ENCODE measurements at places on chromosomes 16 and 17. TPM values are rescaled to one million over a fixed set of nuclear protein-coding genes. Genes with fewer than 3 reads are reported as not detected.

RGS11 gene
- polyA plus RNA-seq: 29.5 TPM

MT1G gene
- polyA plus RNA-seq: 3.1 TPM

CCDC78 gene
- polyA plus RNA-seq: 13.1 TPM

CIAO3 gene
- polyA plus RNA-seq: 41.5 TPM

CDRT15L2 gene
- not detected for polyA plus RNA-seq

CACNA1H gene
- 18.0 TPM for polyA plus RNA-seq

KRT40 gene
- polyA plus RNA-seq: 0.33 TPM

VWA3A gene
- polyA plus RNA-seq: 22.5 TPM

RPGRIP1L gene
- polyA plus RNA-seq: 15.7 TPM

ZNF624 gene
- 7.5 TPM for polyA plus RNA-seq

EPN3 gene
- 1.8 TPM for polyA plus RNA-seq

DPEP1 gene
- polyA plus RNA-seq: 9.8 TPM

TBC1D26 gene
- 0.24 TPM for polyA plus RNA-seq

SLC7A6 gene
- 25.8 TPM for polyA plus RNA-seq

KRT31 gene
- 0.15 TPM for polyA plus RNA-seq

METTL16 gene
- 28.2 TPM for polyA plus RNA-seq

BICDL2 gene
- 0.38 TPM for polyA plus RNA-seq

STARD3 gene
- 76.8 TPM for polyA plus RNA-seq

KRTAP17-1 gene
- polyA plus RNA-seq: not detected

PRR29 gene
- 12.3 TPM for polyA plus RNA-seq

CLDN7 gene
- 1.3 TPM for polyA plus RNA-seq

FOXN1 gene
- not detected for polyA plus RNA-seq

TMEM114 gene
- polyA plus RNA-seq: 5.8 TPM

Data from spinal cord (tissue), 10 donors.